ENCODE measurements at places on chromosomes 1 and 21. TPM values are rescaled to one million over a fixed set of nuclear protein-coding genes. Genes with fewer than 3 reads are reported as not detected.

The CASQ2 gene
- 0.51 TPM for polyA plus RNA-seq

The KCNN3 gene
- 2.8 TPM for polyA plus RNA-seq

The UBL4B gene
- not detected for polyA plus RNA-seq

The TNFAIP8L2 gene
- polyA plus RNA-seq = 1.3 TPM

The CFHR3 gene
- polyA plus RNA-seq = 0.22 TPM

DNA sequence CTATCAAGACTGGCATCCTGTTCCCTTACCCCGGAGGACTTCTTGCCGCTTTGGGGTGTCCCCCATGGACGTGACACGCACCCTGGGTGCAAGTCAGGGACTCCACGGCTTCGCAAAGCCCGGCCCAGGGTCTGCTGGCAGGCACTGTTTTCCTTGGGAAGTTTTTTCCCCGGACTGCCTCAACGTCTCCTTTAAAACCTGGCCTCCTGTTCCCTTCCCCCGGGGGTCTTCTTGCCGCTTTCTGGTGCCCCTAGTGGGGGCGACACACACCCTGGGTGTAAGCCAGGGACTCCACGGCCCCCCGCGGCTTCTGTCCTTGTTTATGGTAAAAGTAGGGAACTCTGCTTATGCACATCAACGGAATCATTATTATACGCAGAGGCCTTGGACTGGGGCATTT lies 136.6 kb downstream of the LIPI start:
- DNase-seq = no peak

GRCh38 chr1:2903226-2903625 lies 101.7 kb upstream of the TTC34 start:
- DNase-seq = no peak

DNA sequence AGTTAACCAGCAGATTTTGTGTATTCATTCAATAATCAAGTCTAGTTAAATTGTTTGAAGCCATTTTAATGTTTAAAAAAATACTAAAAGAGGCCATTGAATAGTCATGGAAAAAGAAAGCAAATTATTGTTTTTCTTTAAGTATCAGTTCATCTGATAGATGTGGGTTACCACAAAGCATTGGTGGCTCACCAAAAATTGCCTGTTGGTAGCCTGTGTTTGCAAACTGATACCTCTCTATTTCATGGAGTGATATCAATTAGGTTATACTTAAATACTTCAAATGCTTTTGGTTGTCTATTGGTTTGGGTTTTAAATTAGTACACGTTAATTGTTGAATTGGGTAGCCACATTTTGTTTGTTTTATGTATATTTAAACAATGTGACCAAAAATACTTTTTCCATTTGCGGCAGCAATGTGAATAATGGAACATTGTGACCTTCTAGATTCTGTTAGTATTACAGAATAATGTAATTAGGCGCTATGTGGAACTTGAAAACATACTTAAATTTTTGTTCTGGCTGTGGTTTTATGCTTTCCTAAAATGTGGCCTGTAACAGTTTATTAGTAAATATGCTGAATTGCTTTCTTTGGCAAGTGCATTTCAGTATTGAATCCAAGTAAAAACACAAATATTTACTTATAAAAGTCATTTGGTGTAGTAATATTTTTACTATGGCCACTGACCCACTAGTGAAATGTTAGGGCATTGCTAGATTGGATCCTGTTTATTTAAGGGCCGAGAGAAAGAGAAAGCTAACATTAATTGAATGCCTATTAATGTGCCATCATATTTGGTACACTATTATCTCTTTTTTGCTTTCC lies 37.1 kb upstream of the NBL1 start:
- no peak for DNase-seq

- DNase-seq = no peak
Observed at GRCh38 chr21:45983981-45984551, 2.5 kb downstream of the COL6A1 start.

- DNase-seq = no peak
Observed at GRCh38 chr1:226519716-226520598, 28.6 kb upstream of the STUM start.

GRCh38 chr1:208289716-208290115 lies 45.5 kb upstream of the PLXNA2 start:
- no peak for DNase-seq

DNA sequence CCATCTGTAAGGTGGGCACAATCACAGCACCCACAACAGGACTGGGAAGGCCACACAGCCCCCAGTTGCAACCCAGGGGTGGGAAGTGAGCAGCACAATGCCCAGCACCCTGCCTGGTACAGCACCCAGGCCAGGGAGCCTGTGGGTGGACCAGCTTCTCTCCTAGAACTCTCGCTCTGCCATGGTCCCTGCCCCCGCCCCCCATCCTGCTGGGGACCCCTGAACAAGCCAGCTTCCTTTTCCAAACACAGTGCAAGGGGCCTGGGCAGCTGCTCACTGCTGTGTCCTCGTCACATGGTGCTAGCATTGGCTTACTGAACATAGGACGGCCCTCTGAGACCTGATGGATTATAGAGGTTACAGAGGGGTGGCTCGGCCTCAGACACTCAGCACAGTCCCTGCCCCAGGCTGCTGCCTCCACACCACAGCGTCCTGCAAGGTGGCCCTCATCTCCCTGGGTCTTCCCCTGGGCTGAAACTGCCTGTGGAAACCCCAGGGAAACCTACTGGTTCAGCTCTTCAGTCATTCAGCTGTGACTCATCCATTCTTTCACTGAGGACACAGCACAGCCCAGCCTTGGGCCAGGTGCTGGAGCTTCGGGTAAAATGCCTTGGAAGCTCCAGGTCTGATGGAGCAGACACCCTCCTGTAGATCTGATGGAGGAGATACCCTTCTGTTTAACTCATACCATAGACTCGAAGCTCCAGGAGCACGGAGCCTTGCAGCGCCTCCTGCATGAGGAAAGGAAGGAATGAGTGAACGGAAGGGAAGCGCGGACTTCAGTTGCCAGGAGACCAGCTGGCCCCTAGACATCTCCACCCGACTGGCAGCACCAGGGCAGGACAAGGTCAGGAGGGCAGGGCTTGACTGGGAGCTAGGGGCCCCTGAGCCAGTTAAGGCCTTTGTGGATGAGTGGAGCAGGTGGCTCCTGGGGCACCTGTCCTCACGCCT lies 8.1 kb upstream of the PRDM16 start:
- DNase-seq = no peak

DNA sequence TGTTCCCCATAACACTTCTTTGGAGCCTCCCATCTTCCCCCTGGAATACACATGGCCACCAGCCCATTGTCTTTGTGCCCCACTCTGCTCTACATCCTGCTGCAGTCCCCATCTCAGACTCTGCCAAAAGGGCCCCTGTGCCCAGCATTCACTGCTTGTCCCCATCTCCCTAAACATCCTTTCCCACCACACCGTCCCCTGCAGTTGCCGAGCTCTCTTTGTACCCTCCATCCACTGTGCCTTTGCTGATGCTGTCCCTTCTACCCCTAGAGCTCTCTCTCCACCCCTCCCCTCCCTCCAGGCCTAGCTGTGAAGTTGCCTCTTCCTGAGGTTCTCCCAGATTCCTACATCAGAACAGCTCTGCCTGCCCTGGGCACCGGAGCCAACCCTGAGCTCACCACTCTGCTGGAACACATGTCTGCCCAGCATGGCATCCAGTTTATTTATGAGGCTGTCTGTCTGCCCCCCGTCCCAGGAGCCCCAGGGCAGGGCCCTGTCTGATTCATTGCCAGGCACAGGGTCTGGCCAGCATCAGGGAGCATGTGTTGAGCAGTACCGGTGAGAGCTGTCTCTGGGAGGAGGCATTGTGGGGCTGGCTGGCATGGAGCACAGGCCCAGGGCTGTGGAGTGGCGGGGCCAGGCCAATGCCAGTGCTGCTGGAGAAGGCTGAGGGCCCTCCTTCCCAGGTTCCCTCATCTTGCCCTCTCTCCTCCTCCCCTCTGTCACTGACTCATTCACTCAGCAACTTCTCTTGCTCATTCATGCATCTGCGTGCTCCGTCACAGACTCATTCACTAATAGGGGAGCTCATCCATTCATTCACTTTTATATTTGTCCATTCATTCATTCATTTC lies 28.8 kb downstream of the EDN2 start:
- DNase-seq = no peak

GRCh38 chr1:92515796-92516201 lies 29.1 kb upstream of the GFI1 start:
- DNase-seq = no peak

DNA sequence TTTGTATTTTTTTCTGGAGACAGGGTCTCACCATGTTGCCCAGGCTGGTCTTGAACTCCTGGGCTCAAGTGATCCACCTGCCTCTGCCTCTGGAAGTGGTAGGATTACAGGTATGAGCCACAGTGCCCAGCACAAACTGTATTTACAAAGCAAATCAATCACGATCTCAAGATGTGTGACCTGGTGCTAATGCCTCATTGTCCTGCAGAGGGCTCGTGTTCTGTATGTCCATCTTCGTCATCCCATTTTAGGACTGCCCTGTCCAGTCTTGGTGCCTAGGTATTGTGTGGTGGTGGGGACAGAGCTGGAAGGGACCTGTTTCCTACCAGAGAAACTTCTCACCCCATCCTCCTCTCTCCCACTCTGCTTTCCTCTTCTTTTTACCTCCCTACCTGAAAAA lies 20.2 kb downstream of the PROK1 start:
- DNase-seq = no peak

DNA sequence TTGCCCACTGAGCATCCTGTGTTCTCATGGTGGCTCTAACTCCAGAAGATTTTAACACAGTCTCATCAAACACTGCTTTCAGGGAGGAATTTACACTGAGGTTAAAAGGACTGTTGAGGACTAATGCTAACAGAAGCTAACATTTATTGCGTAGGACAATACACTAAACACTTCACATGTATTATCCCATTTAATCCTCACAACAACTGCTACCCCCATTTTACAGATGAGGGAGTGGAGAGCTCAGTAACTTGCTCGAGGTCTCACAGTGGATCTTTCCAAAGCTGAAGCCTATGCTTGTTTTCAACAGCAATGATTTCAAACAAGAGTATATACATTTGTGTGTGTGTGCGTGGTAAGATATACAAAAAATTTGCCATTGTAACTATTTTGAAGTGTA lies 13.9 kb downstream of the ATF3 start:
- DNase-seq = no peak

- DNase-seq = no peak
Observed at GRCh38 chr1:237877631-237878030, 13.1 kb downstream of the ZP4 start.

Measured in right renal cortex interstitium (tissue), 3 donors.